ENCODE measurements at places on chromosomes 11 and 22.

DNA sequence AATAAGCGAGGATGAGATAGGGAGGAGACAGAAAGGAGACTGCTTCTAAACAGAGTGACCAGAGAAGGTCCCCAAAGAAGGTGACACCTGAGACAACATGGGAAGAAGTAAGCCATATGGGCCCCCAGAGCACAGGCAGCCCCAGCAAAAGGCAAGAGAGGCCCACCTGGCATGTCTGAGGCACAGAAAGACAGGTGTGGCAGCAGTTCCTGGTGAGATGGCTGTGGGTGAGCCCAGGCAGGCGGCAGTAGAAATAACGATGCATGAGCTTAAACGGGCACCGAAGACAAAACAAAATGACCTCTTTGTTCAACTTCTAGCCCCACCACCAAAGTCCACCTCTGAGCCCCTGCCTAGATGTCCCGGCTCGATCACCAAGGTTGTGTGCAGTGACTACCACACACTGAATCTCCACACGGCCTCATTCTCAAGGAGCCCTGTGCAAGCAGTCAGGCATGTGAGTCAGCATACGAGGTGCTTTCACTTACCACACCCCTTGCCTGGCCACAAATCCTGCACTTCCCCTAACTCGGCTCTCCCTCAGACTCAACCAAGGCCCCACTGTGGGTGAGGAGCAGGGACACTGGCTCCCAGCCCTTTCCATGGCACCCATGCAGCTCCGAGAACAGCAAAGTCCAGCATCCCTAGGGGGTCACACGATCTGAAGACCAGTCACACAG is 77.6 kb downstream of the PACSIN2 start:
- DNase-seq = peak; percentile 86

DNA sequence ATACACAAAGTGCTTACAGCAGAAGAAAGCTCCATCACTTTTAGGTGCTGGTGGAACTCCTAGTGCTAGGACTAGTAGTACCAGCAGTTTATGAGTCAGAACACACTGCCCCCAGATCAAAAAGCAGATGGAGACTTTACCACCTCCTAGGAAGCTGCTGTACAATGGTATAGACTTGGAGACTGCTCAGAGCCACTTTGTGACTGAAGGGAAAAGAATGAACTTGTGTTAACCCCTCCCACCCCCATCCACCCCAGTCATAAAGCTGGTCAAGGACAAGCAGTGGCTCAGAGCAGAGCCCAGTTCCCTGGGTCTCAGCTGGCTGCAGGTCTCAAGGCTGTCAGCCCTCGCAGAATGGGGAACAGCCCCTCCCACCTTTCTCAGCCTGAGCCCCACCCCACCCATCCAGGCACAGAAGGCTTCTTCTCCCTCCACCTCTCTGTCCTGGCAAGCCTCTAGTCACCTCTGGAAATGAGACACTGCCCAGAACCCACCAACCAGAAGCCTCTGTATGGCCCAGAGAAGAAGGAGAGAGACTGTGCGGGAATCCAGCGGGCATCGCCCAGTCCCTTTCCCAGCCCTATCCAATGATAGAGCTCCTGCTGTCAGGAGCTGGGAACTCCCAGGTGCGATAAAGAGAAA is 23.8 kb downstream of the PACSIN2 start:
- DNase-seq = peak; percentile 86

DNA sequence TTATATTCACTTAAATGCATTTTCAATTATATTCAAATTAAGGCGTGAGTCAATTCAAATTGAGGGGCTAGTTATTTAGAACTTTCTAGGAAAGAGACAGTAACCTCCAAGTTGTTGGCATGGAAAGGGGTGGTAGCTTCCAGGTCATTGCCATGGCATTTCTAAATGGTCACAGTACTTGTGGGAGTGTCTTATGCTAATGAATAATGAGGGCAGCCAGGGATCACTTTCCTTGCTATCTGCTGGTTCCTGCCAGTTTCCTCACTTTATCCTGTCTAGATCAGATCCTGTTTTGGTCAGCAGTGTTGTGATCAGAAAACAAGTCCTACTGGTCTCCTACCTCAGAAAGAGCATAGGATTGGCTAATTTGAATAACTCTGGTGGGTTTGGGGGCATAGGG is 21.8 kb upstream of the RNASEH2C start:
- DNase-seq = no peak

DNA sequence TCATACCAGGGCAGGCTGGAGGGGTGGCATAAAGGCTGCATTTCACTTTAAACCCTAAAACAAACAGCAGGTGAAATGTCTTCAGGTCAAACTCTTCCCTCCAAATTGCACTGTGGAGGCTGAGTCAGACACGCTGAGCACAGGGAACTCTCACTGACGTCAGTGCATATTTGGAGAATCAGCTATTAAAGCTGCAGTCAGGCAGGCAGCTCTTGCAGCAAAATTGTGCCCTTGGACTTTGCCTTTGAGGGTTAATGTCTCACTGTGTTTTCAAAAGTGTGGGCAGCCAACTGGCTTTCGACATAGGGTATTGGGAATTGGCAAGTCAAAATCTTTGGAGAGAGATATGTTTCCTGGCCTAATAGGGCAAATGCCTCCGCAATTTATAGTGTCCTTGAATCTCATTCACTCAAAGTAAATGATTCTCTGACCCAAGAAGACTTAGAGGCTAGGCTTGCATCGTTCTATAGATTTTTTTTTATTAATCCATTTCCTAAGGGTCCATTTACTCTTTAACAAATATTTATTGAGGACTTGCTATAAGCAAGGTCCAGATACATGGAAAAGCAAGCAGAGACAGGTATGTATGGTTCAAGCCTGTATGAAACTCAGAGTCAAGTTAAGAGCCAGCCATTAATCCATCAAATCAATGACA is 27.7 kb upstream of the SMCO4 start:
- DNase-seq = peak; percentile 73

DNA sequence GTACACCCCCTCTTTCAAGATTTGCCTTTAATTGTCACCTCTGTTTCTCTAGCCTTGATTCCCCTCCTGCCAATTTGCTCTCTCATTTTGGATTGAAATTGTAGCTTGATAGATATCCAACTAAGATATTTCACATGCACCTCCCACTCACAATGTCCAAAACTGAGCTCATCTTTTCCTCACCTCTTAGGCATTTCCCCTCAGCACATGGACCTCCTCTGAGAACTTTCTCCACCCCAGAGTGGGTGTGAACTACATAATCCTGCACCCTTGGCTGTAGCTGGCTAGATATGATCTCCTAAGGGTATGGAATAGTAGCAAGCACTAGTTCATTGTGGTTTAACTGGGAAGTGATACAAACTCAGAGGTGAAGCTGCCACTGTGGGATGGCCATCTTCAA is 91.5 kb upstream of the SESN3 start:
- DNase-seq = no peak

GRCh38 chr11:870127-870413 is 27.4 kb downstream of the TSPAN4 start:
- DNase-seq = no peak

- no peak for DNase-seq
Measured at GRCh38 chr11:32939866-32940265, 47.3 kb downstream of the QSER1 start.

GRCh38 chr11:17570034-17570433 is 23.0 kb downstream of the OTOG start:
- no peak for DNase-seq

GRCh38 chr11:32088117-32088941 is 2.5 kb upstream of the RCN1 start:
- DNase-seq = peak; percentile 84

- DNase-seq = no peak
Measured at GRCh38 chr11:92931746-92932422, 37.6 kb upstream of the MTNR1B start.

GRCh38 chr22:45585437-45585755 is 82.7 kb downstream of the FBLN1 start:
- peak; percentile 57 for DNase-seq

- peak; percentile 72 for DNase-seq
Measured at GRCh38 chr11:62497132-62497801, 49.3 kb downstream of the AHNAK start.

GRCh38 chr11:119248750-119249670 is 42.9 kb downstream of the CBL start:
- no peak for DNase-seq
